ENCODE measurements at places on chromosomes 4 and X.

- no peak for DNase-seq
Observed at GRCh38 chrX:132088864-132089263, 39.0 kb downstream of the FRMD7 start.

DNA sequence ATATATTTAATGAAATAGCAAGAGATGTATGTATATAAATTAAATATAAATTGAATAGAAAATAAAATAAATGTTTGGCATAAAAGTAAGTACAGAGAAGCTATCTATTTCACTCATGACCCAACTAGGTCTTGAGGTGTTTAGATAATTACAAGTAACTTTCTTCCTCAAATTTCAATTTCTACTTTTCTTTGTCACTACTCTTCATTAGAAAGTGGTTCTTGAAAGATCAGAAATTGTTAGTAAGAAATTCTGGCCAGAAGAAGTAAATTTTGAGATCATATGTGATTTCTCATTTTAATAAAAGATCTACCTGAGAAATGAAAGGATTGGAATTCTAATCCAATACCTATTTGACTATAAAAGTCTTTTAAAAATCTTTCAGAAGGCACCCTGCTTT is 126.9 kb downstream of the BTC start:
- no peak for DNase-seq

DNA sequence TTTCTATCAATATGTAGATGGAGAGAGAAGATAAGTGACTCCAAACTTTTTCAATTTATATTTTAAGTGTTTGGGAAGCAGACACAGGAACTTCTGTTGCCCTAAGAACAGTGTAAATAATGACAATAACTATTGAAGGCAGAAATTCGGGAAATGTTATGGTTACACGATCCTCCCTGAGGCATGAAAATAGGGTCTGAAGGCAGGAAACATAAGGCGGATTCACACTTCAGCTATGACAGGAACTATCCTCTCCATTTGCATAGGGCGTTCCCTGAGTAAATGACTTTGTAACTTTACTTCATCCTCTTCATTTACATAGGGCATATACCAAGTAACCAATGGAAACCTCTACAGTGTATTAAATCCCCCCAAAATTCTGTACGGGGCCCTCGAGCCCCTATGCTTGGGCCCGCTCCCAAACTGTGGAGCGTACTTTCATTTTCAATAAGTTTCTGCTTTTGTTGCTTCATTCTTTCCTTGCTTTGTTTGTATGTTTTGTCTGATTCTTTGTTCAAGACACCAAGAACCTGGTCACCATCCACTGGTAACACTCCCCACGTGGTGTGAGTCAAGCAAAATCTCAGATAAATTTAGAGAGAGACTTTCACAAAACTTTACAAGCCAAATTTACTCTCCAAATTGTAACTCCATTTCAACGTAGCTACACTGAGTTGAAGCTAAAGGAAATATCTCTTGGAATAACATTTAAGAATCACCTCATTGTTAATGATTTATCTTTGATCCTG is 2504.3 kb downstream of the ARAP2 start:
- no peak for DNase-seq

- DNase-seq = peak; percentile 10
Observed at GRCh38 chr4:147707892-147708672, 23.8 kb upstream of the ARHGAP10 start.

- no peak for DNase-seq
Observed at GRCh38 chr4:12987284-12987683, 496.9 kb downstream of the RAB28 start.
